Substantia nigra (tissue), 51 donors: ENCODE measurements at places on chromosomes 2 and 18.

GRCh38 chr2:8478471-8478793, 203.4 kb upstream of the ID2 start:
- no peak for DNase-seq

DNA sequence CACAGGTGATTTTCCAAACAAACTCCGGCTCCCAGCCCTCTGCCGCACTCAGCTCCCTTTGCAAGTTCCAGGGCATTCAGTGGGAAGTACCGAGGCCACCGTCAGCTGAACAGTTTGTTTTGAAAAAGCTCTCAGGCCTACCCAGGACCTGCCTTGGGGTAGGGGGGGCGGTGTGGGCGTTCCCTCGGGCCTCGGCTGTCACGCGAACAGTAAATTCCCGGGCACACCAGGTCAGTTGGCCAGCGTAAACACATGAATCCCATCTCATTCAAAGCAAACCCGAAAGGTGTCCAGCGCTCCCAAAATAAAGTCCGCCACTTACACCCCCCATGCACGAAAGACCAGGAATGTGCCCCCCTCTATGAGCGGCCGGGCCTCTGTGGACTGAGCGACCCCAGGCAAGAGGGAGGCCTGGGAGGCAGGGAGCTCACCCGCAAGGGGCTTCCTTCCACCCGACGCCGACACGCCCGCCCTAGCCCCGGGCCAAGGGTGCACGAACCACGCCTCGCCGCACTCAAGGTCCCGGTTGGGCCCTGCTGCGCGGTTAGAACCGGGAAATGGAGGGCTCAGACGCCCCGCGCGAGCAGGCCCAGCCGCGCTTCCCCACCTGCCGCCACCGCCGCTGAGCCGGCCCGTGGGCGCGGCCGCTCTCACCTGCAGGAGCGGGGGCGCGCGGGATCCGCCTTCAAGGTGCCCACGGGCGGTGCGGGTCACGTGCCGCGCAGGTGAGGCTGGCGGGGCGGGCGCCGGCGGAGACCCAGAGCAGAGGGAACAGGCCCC, at the start of gene WDSUB1:
WDSUB1 (minus strand) TSS at position 775 of the 780 bp plus-strand sequence. CDS start 3,634 bp downstream, outside the sequence.
- DNase-seq, result peak; percentile 41

DNA sequence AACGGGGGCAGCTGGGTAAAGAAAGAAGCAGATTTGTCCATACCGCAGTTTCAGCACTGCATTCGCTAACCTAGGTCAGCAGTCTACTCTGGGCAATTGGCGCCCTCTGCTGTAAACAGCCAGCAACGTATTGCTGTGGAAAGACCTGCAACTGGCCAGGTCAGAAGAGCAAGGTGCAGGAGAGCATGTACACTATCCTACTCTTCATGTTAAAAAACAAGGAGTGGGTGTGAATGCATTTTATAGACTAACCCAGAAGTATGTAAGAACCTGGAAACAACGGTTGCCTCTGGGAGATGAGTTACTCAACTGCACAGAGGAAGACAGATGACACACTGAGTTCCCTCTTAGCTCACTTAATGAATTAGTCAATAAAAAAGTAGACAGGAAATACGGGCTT, 6.2 kb downstream of the MRPS5 start:
- peak; percentile 71 for DNase-seq

DNA sequence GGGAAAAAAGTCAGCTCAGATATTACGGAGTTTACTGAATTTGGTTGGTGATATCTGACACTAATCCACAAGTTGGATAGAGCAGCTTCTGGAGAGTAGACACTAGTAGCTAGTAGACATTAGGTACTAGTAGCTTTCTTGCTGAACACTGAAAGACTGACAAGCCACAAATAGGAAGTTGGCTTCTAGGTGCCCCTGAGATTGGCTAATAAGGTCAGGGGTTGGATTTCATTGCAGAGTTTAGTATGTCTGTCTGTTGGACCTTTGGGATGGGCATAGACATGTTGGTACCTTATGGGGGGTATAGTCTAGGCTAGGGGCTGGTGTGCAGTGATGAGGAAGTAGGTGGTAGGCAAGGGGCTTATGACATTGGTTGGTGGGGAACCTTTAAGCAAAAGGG, 164.9 kb upstream of the LRRTM1 start:
- no peak for DNase-seq

DNA sequence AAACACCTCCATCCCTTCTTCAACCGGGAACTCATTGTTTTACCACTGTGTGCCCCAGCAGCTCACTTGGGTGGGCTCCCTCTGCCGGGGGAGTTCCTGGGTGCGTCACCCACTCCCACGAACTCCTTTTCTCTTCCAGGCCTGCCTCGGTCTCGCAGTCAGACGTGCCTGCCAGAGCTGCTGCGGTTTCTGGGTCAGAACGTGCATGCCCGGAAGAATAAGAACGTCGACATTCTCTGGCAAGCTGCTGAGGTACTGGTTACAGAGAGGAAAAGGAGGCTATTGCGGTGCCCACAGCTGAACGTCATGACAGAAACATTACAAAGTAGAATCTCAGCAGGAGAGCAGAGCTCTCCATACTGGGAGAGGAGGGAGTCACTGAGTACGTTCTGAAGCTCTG, 35.6 kb downstream of the COA5 start:
- no peak for DNase-seq

- no peak for DNase-seq
Measured at GRCh38 chr2:66340521-66340920, 94.4 kb upstream of the MEIS1 start.

DNA sequence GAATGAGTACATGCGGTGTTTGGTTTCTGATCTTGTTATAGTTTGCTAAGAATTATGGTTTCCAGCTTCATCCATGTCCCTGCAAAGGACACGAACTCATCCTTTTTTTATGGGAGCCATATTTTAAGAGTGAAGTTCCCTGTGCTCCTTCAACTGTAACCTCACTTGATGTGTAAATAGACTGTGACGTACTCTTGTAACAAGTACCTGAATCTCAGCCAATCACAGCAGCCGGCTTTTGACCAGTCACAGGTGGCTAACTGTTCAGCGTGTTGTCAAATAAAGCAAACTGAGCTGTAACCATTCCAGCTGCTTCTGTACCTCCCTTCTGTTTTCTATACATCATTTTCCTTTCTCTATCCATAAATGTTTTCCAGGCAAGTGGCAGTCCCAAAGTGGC, 774.3 kb upstream of the HS6ST1 start:
- DNase-seq, result no peak

GRCh38 chr18:10546557-10547300, 20.9 kb downstream of the NAPG start:
- no peak for DNase-seq

- DNase-seq, result no peak
Measured at GRCh38 chr2:201933792-201934237, 99.8 kb upstream of the FZD7 start.

DNA sequence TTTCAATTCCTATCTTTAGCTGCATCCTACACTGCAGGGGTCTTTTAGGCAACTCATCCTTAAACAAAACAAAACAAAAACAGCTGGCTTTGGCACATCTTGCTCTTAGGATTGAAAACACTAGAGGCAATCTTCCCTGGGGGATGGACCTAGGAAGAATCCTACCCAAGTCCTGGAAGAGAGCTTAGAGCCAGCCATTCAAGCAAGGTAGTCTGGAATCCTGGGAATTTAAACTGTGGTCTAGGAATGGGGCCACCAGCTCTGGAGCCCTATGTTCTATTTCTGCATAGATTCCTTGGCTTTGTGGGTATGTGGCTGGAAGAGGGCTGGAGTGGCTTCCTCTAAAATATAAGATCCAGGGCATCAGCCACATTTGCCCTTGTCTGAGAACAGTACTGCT, 27.7 kb downstream of the MYL1 start:
- DNase-seq, result no peak

DNA sequence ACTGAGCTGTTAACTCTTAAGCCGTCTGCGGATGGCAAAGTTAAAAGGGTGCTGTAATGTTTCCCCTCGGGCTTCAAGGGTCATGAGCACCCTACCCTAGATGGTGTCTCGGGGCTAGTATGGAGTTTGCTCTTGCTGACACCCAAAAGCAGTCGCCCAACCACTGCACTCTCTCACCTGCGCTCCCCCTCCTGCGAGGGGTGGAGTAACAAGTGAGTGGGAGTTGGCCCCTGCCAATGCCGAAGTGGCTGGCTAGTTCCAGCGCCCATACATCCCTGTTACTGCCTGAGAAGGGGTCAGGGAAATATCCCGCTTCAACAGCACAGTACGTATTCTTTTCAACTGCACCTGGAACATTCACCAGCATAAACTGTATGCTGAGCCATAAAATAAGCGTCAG, 47.5 kb downstream of the FAM117B start:
- DNase-seq, result no peak

- DNase-seq, result no peak
Measured at GRCh38 chr2:45494275-45494977, 116.6 kb downstream of the SRBD1 start.

DNA sequence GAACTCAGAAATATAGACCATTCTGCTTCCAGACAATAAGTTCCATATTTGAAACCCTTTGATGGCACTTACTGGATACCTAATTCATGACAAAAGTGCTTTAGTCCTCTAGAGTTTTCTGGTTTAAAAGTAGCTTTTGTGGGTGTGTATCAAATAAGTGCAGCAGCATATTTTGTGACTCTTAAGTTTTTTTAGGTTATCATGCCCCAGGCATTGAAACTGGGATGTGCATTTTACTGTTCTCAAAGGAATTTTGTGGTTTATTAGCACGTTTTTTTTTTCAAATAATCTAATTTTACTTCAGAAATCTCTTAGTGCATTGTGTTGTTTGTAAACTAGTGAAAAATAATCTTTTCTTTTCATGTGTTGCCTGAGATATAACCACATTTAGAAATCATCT, 1.5 kb downstream of the XRCC5 start:
- DNase-seq, result no peak

GRCh38 chr2:233443511-233444183, 89.4 kb downstream of the DGKD start:
- DNase-seq, result no peak

DNA sequence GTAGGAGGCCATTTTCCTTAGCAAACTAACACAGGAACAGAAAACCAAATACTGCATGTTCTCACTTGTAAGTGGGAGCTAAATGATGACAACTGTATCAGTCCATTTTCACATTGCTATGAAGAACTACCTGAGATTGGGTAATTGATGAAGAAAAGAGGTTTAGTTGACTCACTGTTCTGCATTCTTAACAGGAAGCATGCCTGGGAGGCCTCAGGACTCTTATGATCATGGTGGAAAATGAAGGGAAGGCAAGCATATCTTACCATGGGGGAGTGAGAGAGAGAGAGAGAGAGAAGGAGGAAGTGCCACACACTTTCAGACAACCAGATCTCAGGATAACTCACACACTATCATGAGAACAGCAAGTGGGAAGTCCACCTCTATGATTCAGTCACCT, 105.3 kb downstream of the PARD3B start:
- DNase-seq, result no peak

GRCh38 chr2:147657086-147658000, 187.5 kb upstream of the ACVR2A start:
- no peak for DNase-seq

- DNase-seq, result no peak
Measured at GRCh38 chr2:760001-760400, 82.8 kb upstream of the TMEM18 start.

DNA sequence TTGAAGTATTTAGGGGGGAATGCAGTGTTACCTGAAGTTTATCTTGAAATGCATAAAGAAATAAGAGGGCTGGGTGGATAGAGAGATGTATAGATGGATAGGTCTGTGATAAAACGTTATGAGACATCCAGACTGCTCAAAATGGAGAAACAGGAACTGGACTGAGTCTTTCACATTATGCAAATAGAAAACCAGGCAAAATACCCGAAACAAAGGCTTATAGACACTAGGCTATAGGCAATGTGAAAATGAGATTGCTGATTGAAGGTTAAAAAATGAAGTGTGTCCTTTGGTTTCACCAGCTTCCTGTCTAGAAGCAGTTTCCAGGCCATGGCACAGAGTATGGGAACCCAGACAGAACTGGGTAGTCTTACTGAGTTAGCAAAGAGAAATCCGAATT, 24.9 kb upstream of the SLC3A1 start:
- DNase-seq, result no peak

DNA sequence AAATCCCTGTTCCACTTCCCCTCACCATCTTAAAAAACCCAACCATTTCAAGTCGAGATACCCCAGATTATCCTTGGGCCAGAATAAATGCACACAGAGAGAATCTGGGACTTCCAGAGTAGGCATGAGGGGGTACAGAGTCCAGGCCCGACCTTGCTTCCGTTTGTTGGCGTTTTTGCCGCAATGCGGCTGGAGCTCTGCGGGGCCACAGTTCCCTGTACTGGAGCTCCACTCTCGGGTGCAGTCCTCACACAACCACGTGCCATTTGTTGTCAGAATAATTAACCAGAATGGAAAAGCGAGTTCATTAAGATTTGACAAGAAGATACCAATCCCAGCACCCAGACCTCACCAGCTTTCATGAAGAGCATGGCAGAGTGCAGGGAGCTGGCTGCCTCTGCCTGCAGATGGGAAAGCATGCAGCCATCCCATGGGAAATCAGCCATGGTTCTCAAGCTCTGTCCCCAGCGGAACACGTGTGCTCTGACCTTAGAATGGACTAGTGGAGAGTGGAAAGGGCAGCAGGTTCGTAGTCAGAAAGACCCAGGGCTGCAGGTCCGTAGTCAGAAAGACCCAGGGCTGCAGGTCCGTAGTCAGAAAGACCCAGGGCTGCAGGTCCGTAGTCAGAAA, 472.8 kb downstream of the EIPR1 start:
- DNase-seq, result no peak

GRCh38 chr18:74331404-74331803, 15.8 kb downstream of the C18orf63 start:
- DNase-seq, result no peak
